ENCODE measurements at places on chromosomes 7 and 10. TPM values are rescaled to one million over a fixed set of nuclear protein-coding genes. Genes with fewer than 3 reads are reported as not detected.

Gene C10orf53
- not detected for total RNA-seq

Gene OR2A5
- total RNA-seq = not detected

Gene KIN
- 5.1 TPM for total RNA-seq

Gene CFAP69
- 7.7 TPM for total RNA-seq

Gene TRIM56
- 12.3 TPM for total RNA-seq

Gene POLL
- total RNA-seq = 12.9 TPM

Gene VWA2
- under 0.01 TPM for total RNA-seq

Gene PALD1
- total RNA-seq = 0.20 TPM

Gene INTS1
- total RNA-seq = 65.8 TPM

Gene POLD2
- 195 TPM for total RNA-seq

Gene ARHGAP22
- total RNA-seq = 87.6 TPM

Gene GIMAP8
- total RNA-seq = not detected

Gene LRGUK
- total RNA-seq = 0.20 TPM

Gene WDFY4
- not detected for total RNA-seq

Gene PRSS1
- not detected for total RNA-seq

Gene MBL2
- total RNA-seq = not detected

Gene PTPRN2
- 0.37 TPM for total RNA-seq

Gene ANKRD2
- 2.9 TPM for total RNA-seq

Gene HGF
- total RNA-seq = 345 TPM

Gene TMEM176B
- not detected for total RNA-seq

Gene NAT16
- not detected for total RNA-seq

Gene ASB10
- total RNA-seq = not detected

Gene DGKI
- 3.5 TPM for total RNA-seq

Gene GPR26
- total RNA-seq = not detected

Gene WASL
- total RNA-seq = 16.2 TPM
